ENCODE measurements at places on chromosomes 1 and 21.

- no peak for DNase-seq
These were observed 4.8 kb upstream of the ZNF687 start for GRCh38 chr1:151277249-151277648.

DNA sequence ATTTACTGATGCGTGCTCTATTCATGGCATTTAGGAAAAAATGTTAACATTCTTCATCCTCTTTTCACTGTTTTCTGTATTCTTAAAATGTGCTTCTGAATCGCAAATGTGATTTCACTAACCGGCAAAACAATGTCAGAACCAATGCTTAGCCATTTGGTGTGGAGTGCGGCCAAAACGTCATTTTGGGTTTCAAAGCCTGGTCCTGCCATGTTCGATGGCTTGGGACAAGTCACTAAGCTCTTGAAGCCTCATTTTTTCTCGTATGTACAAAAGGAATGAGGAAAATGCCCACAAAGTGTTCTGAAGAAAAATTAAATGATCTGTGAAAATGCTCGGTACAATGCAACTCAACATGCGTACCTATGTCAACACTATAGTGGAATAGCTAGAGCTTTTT is 175.3 kb downstream of the APP start:
- no peak for DNase-seq

- DNase-seq: no peak
These were observed 91.2 kb upstream of the KCTD3 start for GRCh38 chr1:215475796-215476481.

GRCh38 chr1:65508051-65508450 is 87.6 kb downstream of the LEPR start:
- DNase-seq: no peak

DNA sequence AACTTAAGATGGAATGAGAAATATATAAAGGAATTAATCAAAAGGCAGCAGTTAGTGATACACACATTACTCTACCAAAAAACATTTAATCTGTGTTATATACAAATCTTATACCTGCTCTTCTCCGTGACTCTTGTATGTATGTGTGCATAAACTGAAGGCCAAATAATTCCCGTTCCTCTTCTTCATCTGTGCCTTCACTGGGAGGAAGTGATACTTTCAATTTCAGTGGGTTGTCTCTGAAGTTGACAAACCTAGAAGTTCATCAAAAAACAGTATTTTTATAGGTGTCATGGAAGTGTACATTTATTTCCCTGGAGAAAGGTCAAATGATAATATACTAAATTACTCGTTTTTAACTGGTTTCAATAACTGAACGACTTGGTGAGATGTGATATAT is 19.3 kb downstream of the TRMT13 start:
- DNase-seq: no peak

- no peak for DNase-seq
These were observed 503.4 kb downstream of the NEGR1 start for GRCh38 chr1:71778940-71779339.

DNA sequence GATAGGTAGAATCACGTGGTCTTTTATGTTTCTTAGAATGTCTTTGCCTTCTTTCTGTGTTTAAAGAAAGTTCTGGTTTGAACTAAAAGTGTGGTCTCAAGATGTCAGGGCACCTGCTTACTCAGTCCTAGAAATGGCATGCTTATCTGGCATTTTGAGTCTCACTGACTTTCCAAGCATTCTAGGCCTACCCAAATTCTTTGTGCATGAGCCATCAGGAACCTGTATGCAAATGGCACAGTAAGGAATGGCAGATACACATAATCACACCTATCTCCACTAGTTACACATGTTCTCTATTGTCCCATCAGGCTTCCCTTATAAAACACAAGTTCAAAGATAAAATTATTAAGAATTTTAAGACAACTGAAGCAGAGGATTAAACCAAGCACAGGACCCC is 29.5 kb upstream of the CLCA4 start:
- no peak for DNase-seq

GRCh38 chr1:229133151-229133550 is 137.8 kb upstream of the RAB4A start:
- no peak for DNase-seq

GRCh38 chr1:22364326-22364650 is 87.4 kb upstream of the ZBTB40 start:
- DNase-seq: no peak

GRCh38 chr1:204450461-204451257 is 39.0 kb upstream of the PPP1R15B start:
- DNase-seq: no peak

GRCh38 chr1:92949937-92950817 is 11.1 kb downstream of the DIPK1A start:
- no peak for DNase-seq

DNA sequence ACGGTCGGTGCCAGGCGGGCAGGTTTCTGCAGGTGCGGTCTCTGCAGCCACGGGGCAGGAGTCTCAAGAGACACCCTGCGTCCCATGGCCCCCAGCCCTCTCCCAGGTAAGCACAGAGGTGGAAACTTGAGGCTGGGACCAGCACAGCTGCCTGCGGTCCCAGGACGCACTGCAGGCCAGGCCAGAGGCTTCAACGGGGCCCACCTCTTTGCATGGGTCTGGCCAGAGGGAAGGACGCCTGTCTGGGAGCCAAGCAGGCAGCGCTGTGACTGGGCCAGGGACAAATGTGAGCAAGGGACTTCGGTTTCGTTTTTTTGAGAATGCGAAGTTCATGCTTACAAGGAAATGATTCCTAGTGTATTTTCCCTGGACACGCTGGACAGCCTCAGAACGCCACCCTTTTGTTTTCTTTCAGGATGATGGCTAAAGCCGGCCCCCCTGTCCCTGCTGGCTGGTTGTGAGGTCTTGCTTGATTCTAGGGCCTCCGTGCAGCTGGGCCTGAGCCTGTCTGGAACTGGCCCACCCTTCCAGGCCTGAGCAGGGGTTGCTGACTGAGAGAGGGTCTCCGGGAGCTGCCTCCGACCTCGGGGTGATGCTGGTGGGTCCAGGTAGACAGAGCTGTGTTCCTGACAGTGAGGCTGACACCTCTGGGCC is 38.3 kb downstream of the MORN1 start:
- DNase-seq: no peak

GRCh38 chr1:213050745-213051126 is 305 bp upstream of the RPS6KC1 start:
- DNase-seq: no peak

DNA sequence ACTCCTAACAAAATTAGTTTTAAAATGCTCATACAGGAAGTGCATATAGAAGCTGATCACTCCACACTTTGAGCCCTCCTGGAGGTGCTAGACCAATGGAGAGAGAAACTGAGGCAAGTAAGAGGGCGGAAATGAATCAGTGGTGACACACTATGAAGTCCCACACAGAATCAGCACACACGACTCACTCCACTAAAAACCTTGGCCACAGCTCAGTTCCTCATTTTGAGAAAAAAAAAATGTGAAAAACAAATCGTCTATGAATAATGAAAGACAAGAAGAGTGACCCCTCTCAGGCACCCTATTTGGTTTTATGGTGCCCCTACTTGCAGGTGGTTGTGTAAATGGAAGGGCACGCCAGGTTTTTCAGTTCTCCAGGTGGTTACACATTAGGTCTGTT is 675.1 kb upstream of the BRINP3 start:
- no peak for DNase-seq

GRCh38 chr1:67773462-67773861 is 59.8 kb downstream of the GNG12 start:
- DNase-seq: no peak

DNA sequence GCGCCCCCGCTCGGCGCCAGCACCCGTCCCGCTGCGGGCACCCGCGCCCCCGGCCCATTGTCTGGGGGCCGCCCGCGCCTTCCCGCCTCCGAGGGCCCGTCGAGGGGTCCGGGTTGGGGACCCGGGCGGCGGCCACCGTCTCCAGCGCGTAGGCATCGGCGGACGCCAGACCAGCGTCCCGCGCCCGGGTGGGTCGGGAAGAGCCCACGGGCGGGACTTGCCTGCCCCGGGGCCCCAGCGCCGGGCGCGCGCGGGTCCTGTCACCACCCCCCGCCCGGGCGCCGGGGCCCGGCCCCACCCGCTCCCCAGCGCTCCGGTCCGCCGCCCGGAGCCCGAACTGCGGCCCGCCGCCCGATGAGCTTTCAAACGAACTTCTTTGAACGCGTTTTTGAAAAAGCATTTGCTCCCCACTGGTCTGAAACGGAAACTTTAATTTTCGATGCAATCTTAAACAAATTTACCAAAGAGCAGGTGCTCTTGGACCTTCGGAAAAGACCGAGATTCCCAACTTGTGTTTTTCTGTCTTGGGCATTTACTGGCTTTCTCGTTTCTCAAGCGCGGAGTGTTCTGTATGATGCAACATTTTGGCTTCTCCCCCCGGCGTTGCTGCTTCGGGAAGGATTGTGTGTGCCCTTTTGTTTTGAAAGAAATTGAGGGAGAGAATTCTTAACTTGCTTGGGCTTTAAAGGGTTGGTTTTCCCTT is 615 bp downstream of the CLIC4 start:
- DNase-seq: no peak

GRCh38 chr1:61227857-61228550 is 145.6 kb downstream of the NFIA start:
- no peak for DNase-seq

DNA sequence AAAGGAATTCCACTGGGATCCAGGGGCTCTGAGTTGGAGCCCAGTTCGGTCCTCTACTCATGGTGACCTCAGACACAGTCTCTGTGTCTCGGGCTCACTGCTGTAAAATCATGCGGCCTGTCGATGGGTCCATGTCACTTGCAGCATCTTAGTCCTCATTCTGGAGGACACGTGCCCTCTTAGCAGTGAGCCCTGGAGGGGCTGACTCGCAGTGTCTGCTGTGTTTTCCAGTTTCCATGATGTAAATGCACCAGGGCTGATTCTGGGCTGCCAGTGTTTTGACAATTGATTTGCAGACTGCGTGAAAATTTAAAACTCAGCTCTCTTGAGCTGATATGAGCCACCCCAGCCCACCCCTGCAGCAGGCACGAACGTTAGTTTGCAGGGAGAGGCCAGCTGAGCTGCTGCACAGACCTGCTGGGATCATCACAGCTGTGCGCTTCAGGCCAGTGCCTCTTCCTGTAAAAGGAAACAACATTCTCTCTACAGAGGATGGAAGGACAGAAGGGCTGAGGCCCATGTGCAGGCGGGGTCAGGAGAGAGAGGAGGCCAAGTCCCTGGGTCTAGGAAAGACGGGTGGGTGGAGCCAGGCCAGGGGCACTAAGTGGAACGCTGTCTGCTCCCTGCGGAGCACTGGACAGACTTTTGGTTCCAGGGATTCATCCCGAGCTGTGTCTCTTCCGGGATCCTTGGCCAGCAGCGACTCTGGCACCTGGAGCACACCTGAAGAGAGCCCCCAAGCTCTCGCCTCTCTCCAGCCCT is 42.6 kb downstream of the RSPH1 start:
- DNase-seq: no peak

GRCh38 chr1:225617479-225617878 is 35.4 kb downstream of the ENAH start:
- DNase-seq: no peak

DNA sequence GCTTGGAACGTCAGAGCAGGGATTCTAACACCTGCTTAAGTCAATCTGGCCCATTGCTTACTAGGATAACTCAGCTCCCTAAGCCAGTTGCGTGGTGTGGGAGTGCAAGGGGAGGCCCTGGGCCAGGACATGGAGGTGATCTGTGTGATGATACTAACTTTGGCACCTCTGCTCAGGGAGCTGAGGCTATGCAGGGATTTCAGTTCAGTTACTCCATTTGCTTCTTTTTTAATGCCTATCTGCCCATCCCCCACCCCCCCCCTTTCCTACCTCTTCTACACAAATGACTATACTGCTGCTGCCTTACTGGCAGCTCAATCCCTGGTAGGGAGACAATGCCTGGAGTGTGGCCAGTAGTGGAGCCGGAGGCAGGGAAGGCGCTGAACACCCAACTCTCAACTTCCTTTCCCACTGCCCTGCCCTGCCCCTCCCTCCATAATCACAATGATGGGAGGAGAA is 19.5 kb downstream of the INKA2 start:
- DNase-seq: no peak

- no peak for DNase-seq
These were observed 1.0 kb upstream of the NAXE start for GRCh38 chr1:156590326-156591180.

DNA sequence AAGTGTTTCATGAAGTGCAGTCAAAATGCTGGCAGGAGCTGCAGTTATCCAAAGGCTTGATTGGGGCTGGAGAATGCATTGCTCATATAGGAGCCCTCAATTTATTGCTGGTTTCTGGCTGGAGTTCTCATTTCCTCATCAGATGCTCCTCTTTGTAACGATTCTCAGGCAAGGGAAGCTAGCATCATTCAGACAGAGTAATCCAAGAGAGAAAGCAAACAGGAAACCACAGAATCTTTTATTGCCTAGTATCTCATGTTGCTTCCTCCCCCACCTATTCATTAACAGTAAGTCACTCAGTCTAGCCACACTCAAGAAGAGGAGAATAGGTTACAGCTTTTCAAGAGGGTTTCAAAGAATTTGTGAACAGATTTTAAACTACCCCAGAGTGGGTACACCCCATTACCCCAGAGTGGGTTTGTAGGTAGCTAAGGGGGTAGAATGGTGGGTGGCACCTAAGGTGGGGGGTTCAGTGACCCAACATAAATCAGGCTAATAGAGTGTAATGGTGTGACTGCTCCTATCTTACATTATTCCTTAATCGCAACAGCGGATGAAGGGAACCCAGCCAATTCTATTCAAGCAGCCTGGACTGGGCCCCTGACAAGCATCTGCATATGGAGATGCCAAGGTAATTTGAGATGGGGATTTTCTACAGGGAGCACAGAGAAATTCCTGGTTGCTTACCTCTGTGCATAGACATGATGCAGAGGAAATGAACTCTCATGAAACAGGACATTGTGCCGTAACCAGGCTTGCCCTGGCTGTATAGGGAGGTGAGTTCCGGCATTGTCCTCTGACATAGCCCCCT is 67.1 kb downstream of the KCNJ15 start:
- DNase-seq: no peak

DNA sequence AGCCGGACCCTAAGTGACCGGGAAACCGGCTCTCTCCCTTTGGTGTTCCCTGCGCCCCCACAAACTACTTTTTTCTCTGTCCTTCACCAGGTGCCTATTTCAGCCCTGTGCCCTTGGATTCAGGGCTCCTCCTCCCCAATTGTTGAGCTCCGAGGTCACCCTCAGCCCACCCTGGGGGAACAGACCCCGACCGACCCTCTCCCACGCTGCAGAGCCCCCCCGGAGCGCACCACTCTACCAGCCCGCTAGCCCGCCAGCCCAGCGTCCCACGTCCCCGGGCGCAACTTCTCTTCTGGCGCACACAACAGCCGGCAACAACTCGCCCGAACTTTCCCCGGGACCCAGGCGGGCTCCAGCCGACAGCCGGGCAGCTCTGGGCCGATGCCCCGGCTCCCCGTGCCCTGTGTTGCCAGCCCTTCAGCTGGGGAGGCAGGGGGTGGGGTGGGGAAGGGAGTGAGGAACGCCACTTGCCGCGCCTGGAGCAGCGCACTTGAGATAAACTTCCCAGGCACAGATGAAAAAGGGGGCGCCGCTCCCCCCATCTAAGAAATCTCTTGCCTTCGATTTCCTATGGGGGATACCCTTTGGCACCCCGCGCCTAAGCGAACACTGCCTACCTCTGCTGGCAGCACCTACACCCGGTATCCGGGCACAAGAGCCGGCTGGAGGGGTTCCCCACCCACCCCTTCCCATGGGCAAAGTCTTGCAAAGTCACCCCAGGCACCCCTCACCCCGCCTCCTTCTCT is 997 bp downstream of the CASZ1 start:
- no peak for DNase-seq

Data from activated CD8-positive, alpha-beta memory T cell treated with anti-CD3 and anti-CD28 coated beads for 1 hour (primary cell).